ENCODE measurements at places on chromosomes 3 and 15.

- no peak for DNase-seq
Measured at GRCh38 chr15:36885771-36886170, 214.6 kb downstream of the MEIS2 start.

DNA sequence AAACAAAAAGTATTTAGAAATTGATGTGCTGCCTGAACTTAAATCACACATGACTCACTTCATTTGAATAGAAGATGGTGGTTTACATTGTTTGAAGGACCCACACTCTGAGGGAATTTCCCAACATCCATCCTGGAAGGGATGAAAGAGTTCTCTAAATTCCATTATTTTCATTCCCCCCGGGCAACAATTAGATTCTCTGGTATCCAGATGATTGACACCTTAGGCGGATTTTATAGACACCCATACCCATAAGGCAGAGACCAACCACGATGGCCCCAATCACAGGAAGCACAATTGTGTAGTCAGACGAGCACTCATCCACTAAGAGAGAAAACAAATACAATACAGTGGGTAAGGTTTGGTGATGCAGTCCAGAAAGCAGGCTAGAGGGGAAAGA lies 24.6 kb upstream of the MCCC1 start:
- DNase-seq = peak; percentile 49

DNA sequence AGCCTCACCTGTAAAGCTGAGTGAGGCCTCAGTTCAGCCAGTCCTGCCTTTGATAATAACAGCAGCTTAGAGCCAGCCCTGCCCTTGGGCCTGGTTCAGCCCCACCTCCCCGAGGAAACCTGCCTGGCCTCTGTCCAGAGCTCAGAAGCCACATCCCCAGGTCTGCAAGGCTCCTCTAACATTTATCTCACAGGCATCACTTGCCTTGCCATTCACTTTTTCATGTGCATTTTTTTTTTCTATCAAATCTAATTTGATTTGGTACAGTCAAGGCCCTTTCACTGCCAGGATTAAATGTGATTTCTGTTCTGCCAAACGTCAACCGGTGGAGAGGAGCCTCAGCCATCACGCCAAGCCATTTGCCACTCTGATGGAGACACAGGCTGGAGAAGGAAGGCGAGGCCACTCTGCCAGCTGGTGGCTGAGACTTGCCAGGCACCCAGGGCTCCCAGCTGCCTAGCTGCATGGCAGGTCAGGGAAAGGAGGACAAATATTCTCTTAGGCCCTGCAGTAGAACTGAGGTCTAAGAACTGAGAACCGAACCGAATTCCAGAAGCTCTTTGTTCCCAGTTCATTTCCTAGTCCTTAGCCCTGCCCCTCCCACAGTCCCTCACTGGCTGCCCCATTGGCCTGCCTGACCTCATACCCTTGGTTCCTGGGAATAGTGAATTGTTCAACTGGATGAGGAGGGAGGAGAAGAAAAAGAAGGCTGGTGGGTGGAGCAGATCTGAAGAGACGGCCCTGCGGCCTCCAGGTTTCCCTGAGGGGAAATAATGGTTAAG lies 76.4 kb downstream of the SPSB4 start:
- DNase-seq = no peak

DNA sequence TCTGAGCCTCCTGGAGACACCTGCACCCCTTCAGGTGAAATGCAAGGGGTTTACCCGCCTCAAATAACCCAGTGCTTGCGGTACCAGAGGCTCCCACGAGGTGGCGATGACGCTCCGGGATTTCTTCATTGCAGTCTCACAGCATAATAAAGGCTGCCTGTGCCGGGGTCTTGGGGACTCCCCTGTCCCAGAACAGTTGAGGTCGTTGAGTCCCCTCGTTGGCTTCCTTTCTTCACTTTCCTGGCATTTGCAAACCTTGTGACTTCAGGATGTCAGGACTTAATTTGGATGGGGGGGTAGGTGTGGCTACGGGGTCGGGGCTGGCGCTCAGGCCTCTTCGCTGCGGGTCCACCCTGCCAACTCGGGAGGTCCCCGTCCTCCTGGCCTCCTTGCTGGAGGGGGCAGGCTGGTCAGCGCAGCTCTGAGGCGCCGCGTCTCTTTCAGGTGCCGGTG lies 1.3 kb downstream of the GNAT1 start:
- peak; percentile 55 for DNase-seq

GRCh38 chr3:50078091-50078490 lies 10.6 kb upstream of the RBM5 start:
- no peak for DNase-seq

DNA sequence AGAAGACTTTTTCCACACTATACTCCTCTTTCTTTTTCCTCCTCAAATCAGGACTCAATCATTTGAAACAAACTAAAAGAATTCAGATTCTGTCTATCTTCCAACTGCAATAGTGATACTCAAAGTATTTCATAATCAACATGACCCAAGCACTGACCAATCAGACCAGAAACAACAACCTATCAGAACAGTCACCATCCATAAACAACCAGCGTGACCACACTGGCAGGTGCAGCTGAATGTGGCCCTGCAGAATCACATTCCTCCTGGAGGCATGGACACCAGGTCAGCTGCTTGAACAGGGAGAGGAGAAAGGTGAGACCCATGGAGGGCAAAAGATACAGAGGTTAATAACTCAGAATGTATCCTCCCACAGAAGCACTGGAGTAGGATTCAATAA lies 13.3 kb downstream of the HRG start:
- no peak for DNase-seq

DNA sequence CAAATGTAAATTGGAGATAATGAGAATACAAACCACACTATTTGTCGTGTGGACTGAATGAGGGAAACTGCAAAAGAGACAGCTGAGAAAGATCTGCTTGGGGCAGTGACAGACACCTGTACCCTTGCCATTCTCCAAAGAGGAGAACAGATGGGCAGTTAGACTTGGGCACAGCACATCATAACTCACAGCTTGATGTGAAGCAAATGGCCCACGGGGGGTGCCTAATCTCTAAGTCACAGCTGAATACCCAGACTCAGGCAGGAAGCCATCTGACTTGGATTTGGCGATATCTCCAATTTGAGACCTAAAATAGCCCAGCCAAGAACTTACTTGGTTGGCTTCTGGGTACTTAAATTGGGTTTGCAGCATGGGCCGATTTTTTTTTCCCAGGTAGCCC lies 10.0 kb upstream of the SLC6A11 start:
- DNase-seq = no peak

GRCh38 chr3:26964836-26965235 lies 342.3 kb downstream of the LRRC3B start:
- DNase-seq = no peak

DNA sequence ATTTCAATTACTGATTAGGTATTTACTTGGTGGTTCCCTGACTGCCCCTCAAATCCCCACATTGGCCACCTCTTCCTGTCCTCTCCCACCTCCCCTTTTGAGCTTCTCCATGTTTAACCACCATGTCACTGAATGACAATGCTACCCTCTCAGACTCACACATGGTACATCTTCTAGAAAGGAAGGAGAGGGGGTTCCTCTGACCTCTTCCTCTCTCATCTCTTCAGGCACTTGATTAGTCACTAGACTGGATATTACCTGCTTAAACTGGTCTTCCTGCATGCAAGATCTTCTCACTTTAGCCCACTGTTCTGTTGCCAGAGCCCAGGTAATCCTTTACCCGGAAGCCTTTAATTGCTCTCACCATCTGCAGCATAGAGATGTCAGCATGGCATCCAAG lies 64.9 kb downstream of the DIPK2A start:
- DNase-seq = no peak

- DNase-seq = no peak
Measured at GRCh38 chr15:56241374-56242105, 2.1 kb downstream of the RFX7 start.

DNA sequence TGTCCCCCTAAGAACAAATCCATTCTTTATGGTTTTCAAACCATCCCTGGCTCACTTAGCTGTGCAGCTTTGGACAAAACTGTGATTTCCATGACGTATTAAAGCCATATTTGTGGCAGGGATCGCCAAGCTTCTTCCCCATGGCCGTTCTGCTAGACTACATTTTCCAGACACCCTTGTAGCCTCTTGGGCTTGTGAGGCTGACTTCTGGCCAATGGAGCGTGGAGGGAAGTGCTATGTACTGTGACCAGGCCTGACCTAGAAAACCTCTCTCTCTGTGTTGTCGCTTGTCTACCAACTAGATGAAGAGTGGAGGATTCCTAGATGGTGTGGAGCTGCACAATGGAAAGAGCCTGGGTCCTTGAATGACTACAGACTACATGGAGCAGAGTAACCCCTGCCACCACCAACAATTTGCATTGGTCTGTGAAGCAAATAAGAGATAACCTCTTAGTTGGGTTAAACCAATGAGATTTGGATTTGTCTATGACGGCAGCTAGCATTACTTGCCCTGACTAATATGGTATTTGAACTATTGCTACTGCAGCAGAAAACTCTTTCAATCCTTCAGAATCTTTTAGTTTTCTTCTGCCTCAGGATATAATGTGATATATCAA lies 22.1 kb upstream of the MGLL start:
- DNase-seq = no peak

DNA sequence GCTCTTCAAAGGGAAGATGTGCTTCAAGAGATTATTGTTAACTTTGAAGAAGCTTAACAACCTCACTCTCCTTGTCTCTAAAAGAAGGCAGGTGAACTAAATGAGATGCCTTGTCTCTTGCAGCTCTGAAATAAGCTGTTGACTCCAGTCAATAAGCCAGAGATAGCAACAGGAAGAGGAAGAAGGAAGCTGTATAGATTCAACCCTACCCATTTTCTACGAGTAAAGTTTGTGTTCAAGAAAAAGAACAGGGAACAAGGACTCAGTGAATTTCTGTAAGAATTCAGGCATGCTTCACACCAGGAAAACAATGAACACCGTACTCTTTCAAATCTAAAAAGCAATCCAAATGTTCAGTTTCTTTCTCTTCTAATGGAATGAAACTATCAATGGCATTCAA lies 503.5 kb downstream of the MAGI1 start:
- no peak for DNase-seq

DNA sequence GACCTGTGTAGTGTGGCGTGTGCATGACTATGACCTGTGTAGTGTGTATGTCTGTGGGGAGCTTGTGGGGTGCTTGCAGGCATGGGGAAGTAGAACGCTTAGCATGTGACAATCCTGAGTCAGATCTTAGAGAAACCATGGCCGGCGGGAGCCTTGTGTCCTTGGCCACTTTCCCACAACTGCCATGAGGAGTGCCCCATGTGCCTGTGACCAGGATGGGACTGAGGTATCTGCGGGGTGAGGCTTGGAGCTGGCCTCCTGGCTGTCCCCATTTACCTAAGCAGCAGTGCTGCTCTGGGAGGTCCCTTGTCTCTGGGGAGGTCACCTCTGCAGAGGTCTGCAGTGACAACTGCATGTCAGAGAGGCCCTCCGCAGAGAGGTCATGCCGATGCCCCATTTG lies 23.6 kb downstream of the TRPM1 start:
- DNase-seq = no peak

- no peak for DNase-seq
Measured at GRCh38 chr3:123679712-123680386, 95.0 kb upstream of the HACD2 start.

- no peak for DNase-seq
Measured at GRCh38 chr3:149450281-149450680, 24.2 kb upstream of the TM4SF4 start.

DNA sequence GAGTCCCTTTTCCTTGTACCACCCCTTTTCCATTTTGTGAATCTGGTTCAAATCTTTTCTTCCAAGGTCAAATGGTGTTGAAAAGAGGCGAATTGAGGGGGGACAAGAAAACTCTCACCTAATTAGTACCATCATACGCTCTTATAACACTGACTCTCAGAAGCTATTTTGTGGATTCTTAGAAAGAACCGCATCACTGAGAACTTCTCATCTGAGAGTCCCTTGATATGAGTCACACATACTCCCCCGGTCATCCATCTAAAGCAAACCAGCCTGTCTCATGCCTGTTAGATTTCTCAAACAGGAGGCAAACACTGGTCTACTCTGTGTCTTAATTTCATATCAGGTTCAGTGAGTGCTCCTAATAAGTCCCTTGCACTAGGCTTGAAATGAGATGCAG lies 76.5 kb upstream of the SPRED1 start:
- no peak for DNase-seq

- DNase-seq = peak; percentile 52
Measured at GRCh38 chr3:143951351-143951971, 20.2 kb upstream of the DIPK2A start.

- no peak for DNase-seq
Measured at GRCh38 chr15:74432968-74433591, 678 bp downstream of the SEMA7A start.

DNA sequence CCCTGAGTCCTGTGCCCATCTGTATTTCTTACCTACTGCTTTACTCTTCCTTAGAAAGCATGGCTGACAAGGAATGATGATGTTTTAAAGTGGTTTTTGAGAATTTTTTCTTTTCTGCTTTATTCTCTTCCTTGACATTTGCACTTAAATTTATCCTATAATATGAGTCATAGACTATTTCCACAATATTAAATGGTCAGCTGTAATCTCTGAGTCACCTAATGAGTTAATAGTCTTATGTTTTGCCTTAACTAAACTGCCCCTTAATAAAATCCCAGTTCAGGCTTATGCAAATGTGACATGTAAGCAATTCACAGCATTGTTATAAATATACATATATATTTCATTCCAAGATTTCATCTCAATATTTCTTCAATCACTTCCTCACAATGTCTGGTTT lies 23.8 kb downstream of the MEIS2 start:
- DNase-seq = no peak

DNA sequence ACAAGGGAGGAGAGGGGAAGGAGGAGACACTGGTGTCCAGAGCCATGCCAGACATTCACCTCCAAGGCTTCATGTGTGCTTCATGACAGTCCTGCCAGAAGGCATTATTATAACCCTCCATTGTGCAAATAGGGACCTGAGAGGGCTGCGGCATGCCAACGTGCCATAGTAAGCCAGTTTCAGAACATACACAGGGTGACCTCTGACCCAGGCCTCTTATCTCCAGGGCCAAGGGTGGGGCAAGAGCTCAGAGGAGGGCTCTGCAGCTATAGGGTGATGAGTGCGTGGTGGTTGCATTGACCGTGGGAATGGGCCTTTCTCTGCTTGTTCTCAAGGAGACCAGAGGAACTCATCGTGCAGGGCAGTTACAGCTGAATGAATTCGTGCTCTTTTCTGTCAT lies 9.7 kb upstream of the ACSBG1 start:
- no peak for DNase-seq

DNA sequence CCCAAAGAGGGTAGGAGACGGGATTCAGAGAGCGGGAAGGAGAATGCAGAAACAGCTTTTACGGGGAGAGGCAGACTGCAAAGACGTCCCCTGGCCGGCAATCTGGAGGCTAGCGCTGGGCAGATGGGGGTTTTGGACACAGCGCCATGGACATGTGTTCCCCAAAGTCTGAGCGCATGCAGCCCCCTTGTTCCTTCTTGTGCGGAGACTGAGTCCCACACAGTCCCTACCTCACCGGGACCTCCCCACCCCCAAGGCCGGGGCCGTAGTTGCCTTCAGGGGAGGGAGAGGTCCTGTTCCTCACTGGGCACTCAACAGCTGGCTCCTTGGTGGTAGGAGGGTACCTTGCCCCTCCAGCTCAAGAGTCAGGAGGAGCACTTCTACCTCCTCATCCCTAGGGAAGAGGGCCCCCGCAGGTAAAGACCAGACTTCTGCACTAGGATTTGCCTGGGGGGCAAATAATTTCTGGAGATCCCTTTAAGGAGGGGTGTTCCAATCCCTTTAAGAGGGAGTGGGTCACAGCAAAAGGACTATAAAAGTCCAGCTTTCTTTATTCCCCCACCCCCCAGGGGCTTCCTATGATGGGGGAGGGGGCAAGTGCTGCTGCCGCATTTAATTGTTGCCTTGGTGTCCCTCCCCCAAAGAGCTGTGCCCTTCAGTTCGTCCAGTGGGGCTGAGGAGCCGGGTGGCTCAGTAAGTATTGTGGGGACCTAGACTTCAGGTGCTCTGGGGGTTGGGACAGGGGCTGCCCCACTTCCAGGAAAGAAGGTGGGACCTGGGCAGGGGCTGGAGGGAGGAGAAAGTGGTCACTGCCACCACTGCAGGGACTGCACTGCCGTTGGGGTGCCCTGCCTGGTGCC lies 3.6 kb upstream of the BAHD1 start:
- DNase-seq = no peak

All from NCI-H2081 (cell line).